ENCODE measurements at places on chromosomes 4 and X.
A peak's percentile ranks its signal among the peaks of the same experiment; 100 is the strongest.

- DNase-seq: no peak
These were observed 34.9 kb downstream of the ZCCHC13 start for GRCh38 chrX:74338852-74339251.

DNA sequence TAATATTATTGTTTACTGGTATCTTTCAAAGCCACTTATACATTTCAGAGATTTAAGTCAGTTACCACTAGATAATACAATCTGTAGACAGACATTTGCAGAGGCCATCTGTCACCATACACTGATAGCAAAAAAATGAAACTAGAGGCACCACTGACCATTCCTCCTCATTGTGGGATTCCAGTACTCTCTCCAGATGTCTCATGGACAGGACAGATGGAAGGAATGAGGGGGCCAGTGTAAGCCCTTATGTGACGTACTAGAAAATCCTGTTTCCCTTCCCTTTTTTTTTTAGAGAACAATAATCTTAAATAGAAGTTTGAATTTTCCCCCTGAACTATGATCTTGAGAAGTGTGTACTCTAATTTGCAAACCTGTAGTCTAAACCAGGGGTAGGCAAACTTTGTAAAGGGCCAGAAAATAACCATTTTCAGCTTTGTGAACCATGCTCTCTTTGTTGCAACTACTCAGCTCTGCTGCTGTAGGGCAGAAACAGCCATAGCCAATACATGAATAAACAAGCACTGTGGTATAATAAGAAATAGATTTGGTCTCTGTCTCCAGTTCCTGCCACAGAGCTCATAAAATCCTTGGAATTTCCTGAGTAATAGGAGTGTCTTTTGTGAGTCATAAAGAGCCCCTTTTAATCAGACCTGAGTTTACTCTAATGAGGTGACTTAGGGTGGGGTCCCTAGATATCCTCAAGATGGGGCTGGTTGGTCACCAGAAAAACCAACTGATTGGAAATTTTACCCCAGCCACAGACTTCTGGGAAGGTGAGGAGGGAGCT lies 90.4 kb downstream of the MOSPD2 start:
- DNase-seq: no peak

DNA sequence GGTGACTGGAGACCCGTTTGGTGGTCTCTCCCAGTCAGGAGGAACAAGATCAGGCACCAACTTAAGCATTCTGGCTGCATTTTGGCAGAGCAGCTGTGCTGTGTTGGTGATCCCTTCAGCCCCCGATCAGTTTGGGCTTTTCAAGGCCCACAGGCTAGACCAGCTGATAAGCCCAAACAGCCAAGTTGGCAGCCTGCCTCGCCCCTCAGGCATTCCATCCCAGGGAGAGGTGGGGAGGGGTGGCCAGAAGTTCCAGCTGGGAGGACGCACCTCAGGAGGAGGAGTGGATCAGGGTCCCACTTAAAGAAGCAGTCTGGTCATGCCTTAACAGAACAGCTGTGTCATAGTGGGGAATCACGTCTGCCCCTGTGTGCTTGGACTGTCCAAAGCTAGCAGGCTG lies 105.8 kb downstream of the CHIC1 start:
- no peak for DNase-seq

DNA sequence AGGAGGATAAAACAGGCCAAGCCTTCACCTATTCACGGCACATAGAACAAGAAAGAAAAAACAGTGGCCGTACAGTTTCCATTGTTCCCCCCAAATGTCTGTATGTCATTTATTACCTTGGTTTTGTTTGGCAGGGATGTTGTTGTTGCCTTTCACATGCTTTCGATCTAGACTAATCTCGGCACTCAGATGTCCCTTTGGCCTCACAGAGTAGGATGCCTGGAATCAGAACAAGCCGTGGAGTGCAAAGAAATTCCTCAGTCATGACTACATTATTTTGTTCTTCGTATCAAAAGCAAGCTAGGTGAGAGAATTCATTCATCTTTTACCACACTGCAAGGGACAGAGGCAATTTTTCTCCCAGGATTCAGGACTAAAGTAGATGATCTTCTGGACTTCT lies 106.9 kb downstream of the SMIM20 start:
- no peak for DNase-seq

DNA sequence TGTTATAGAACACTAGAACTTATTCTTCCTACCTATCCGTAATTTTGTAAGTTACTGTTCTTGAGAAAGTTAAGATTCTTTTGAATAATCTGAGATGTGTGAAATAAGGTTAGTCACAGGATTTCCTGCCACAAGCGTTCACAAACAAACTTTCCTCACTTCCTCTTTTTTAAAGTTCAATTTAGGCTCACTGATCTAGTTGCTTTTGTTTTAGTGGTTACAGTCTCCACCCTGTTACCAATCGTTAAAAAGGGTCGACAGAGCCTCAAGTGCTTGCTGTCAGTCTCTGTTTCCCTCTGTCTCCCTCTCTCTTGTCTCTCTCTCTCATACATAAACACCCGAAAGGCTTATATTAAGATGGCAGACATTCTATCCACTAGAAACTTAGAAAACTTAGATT lies 35.9 kb upstream of the STK26 start:
- peak; percentile 40 for DNase-seq

- DNase-seq: no peak
These were observed 74.0 kb downstream of the GALNT7 start for GRCh38 chr4:173242466-173243250.

DNA sequence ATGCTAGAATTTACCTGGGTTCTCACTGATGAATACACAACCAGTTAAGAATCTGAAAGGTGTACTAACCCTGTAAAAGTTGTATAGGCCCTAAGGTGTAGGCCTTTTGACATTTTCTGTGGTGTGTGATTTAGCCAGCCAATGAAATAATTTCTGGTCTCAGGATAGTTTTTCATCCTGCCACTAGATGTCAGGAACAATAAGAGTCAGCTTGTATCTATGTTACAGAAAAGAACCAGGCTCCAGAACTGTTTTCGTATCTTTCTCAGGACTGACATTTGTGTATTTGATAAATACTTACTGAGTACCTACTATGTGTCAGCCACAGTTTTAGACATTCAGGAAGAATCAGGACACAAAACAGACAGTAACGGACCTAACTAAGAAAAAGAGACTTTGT lies 673.6 kb upstream of the TENM3 start:
- no peak for DNase-seq

- no peak for DNase-seq
These were observed 11.0 kb downstream of the TRMT10A start for GRCh38 chr4:99552872-99553271.

- no peak for DNase-seq
These were observed 107.8 kb upstream of the NKX1-1 start for GRCh38 chr4:1513936-1514483.

- DNase-seq: no peak
These were observed 63.0 kb upstream of the HHIP start for GRCh38 chr4:144582975-144583374.

DNA sequence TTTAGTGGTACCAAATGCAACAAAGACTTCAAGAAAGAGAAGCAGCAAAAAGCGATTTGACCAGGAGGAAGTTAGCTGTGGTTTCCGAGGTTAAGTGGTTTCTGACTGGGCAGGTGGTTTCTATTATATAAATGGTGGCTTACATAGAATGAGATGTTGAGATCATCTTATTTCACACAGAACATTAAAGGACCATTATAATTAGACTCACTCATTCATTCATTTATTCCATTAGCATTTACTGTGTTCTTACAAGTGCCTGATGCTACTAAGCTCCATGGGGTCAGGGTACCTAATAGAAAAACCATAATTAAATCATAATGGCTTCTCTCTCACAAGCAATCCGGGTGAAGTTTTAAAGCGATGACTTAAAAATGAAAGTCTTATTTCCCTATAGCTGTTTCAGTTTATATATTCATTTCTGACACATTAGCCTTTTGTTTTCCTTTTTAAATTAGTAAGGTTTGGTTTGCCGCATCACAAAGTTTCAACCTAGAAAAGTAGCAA lies 10.6 kb downstream of the TSPAN6 start:
- DNase-seq: peak; percentile 60

GRCh38 chr4:107404591-107405300 lies 315.3 kb downstream of the PAPSS1 start:
- DNase-seq: no peak

DNA sequence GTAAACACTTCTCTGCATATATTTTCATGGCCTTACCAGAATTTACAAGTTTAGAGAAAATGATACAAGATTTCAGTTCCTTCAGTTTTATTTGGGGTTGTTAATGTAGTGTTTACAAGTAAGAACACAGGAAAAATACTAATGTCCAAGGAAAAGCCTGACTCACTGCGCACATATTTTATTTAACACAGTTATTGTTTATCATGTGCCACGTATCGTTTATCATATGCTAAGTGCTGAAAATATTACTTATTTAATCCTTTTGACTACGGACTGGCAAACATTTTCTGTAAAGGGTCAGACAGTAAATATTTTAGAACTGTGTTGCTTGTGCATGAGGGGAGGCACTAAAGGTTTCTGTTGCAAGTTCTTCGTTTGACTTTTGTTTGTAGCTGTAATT lies 794 bp downstream of the HSD17B13 start:
- no peak for DNase-seq

DNA sequence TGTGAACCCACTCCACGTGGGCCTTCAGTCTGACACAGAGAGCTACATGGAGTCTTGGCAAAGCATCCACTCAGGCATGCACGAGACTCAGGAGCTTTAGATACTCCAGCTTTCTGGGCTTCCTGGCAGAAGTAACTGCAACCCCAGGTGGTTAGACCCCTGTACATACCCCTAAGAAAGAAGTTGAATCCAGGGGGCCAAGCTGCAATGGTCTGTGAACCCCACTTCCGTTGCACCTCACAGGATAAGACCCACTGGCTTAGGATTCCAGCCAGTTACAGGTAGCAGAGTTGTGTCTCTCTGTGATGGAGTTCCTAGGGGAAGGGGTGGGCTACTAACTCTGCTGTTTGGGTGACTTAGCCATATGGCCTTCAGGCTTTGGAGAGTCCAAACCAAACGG lies 21.4 kb upstream of the FAAH2 start:
- no peak for DNase-seq

GRCh38 chrX:139287155-139287924 lies 243.2 kb upstream of the F9 start:
- DNase-seq: no peak

DNA sequence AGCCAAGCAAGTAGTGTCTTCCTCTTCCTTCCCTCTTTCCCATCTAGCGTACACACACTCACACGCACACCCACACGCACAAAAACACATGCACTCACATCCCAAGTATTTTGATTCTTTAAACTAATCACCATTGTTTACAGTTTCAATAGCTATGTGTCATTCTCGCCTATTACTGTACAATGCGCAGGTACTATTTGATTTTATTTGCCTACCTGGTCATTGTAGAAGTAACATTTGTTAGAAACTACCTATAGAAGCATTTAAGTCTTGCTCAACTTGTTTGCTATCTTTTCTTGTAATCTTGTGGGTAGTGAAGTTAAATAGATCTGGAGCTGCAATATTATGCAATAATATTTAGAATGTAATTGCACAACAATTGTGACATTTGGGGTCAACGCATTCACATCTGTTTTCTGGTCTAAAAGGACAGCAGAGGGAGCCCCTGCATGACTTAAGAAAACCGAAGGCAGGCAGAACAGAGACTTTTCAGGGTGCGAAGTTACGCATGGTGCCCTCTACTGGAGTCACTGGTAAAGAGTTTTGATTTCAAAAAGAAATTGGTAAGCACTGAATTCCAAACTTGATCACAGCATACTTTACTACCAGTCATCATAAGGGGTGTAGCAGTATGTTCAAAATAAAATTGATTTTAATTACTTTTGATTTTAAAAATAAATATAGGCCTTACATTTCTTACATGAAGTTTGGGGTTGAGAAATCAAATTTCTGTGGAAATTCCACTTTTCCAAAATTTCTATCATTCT lies 503.3 kb upstream of the FAM241A start:
- DNase-seq: peak; percentile 54

DNA sequence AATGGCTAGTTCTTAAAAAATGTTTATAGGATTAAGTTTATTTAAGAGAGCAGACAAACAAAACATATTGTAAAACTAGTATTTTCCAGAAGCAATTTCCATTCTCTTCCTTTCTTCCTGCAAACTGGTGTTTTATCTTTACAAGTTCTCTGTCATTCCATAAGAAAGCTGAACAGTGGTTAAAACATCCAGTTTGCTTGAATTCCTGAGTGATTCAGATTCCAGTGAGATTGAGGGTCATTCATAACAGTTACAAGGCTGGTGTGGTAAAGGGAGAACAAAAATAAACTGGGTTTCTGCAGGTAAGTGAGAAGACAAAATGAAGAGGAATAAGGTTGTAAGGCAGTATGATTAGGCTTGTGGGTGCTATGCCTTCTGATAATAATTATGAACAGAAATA lies 544.8 kb upstream of the DIPK2B start:
- no peak for DNase-seq

- DNase-seq: no peak
These were observed 106.2 kb upstream of the KLF8 start for GRCh38 chrX:56125946-56126345.

GRCh38 chr4:138643827-138644226 lies 371.8 kb upstream of the NOCT start:
- DNase-seq: no peak

GRCh38 chrX:39953879-39954278 lies 143.9 kb downstream of the BCOR start:
- no peak for DNase-seq

GRCh38 chr4:136748773-136749172 lies 783.5 kb downstream of the PCDH18 start:
- no peak for DNase-seq

- DNase-seq: peak; percentile 38
These were observed 1.8 kb downstream of the UBQLN2 start for GRCh38 chrX:56564921-56565840.

DNA sequence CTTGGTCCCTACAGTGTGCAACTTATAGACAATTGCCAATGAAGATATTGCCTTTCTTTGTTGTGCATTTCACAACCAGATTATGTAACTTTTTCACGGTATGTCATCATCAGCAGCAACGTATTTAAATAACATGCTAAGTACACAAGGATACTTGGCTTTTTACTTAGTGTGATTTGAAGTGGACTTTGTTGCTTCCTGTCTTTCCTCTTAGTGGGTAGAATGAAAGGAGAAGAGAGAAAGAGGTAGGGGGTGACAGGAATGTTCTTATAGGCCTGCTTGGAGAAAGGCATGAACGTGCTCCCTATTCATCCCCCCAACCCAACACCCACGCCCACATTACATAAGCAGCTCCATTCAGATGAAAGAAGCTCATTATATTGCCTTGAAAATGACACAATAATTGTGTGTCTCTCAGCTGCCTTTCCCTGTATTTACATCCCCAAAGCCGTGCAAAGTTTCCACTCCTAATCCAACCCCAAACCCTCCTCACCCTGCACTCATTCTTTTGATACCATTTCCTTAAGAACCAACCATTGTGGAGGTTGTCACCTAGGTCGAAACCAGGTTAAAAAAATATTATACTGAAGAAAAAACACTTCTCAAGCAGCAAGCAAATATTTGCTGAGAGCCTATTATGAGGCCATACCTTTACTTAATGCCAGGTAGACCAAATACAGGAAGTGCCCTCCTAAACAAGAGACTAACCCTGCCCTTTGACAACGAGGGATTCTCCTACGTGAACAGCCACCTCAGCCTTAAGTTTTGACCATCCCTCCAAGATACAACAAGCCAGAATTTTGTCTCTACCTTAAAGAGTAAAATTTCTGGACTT lies 25.2 kb upstream of the GK start:
- no peak for DNase-seq

GRCh38 chrX:111088628-111089027 lies 7.4 kb upstream of the PAK3 start:
- no peak for DNase-seq
